Activated CD8-positive, alpha-beta memory T cell treated with anti-CD3 and anti-CD28 coated beads, Interleukin-2, amount 10 ng/mL, durations not matched to agents 7 days and 5 days (primary cell): ENCODE measurements at places on chromosomes 12 and 14.

DNA sequence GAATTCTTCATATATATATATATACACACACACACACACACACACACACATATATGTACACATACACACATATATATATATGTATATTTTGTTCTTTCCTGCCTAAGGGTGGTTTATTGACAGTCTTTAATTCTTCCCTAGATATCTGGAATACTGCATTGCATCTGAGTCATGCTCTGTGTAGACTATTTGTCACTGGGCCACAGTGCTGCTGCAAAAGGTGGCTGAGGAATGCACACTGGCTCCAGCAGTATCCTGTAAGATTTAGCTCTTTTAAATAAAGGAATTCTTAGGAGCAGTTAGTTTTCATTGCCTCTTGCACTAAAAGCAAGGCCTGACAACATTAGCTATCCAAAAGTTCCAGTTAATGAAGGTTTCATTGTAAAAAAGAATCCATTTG is 200.9 kb downstream of the APAF1 start:
- DNase-seq: no peak

DNA sequence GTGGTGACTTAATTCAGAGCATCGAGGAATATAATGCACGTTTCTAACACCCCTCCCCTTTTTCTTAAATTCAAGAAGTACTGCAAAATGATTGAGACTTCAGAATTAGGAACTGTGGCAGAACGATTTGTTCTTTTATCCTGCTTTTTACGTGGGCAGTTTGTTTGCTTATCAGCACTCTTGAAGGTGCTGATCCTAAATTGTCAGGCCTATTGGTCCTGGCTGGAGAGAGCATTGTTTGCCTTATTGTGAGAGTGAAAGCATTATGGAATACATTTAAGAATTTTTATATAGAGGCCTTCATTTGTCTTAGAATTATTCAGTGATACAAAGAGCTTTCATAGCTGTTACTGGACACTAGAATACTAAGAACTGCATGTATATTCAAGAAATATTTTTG is 59.1 kb downstream of the TMTC2 start:
- no peak for DNase-seq

GRCh38 chr12:21248679-21249078 is 86.0 kb downstream of the SLCO1A2 start:
- no peak for DNase-seq

GRCh38 chr12:121251838-121252237 is 41.9 kb downstream of the P2RX4 start:
- DNase-seq: no peak

DNA sequence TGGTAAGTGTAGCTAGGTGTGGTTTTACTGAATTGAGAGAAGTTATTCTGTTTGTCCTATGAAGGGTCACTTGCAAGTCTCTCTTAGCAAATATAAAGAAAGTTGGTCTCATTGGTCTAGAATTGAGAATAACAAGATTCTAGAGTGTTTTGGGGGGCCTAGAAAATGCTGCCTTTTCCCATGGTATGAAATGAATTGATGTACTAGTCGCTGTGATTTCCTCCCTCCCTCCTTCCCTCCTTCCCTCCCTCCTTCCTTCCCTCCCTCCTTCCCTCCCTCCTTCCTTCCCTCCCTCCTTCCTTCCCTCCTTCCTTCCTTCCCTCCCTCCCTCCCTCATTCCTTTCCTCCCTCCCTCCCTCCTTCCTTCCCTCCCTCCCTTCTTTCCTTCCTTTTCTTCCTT is 166.7 kb upstream of the RGS6 start:
- no peak for DNase-seq

- peak; percentile 38 for DNase-seq
These were observed 15.6 kb downstream of the AGAP2 start for GRCh38 chr12:57722716-57723629.

DNA sequence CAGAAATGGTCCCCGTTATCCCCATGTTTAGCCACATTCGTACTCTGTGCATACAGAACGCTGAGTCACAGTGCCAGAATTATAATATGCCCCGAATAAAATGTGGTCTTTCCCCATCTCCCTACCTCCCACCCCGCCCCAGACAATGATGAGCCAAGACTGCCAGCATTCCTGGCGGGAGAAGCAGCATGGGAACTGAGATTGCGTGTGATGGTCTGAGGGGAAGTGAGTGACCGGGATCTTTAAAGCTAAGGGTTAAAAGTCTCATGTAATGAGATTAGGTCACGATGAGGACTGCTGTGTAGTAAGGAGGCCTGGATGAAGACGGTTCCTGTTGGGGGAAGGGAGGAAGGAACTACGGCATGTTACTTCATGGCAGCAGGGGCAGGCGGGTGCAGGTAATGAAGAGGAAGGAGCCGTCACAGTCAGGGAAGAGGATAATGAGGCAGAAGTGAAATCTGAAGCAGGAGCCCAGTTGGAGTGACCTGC is 243.3 kb upstream of the FKBP4 start:
- DNase-seq: no peak

GRCh38 chr12:11067514-11067913 is 5.4 kb upstream of the TAS2R46 start:
- DNase-seq: no peak

DNA sequence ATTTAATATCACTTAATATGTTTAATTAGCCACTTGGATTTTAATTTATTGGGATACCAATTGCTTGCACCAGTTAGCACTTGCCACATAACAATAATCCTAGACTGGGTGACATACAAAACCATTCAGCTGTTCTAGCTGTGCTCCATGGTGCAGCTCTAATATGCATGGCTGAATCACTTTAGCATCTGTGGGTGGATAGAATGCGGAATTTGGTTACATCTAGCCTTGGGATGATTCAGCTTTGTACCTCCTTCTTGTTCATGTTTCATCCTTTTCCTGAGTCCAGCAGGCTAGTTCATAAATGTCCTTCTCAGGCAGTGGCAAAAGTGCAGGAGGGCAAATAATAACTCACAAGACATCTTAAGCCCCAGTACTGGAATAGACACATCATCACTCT is 1263.0 kb downstream of the LRFN5 start:
- no peak for DNase-seq

DNA sequence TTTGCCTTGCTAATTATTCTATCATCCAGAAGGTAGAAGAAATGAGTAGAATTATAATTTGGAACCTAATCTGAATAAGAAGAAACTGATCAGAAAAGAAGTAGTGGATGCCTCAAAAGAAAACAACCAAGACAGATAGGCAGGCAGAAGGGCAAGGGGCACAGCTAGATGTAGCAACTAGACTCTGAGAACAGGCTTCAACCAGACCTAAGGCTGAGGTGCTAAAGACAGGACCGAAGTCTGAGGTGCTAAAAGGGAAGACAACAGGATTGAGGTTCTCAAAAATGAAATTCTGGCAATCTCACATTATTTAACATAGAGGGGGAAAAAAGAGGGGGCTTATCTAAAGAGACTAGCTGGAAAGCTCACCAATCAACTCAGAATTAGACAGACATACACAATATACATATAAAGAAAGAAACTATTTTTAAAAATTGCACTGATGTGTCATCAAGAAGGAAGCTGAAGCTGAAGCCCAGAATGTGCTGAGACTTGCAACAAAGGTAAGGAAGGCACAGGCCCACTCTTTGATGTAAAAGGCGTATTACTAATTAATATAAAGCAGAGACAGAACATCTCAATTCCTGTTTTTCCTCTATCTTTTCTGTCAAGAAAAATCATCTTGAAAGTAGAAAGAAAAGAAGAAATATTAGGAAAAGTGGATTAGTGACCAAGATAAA is 43.8 kb upstream of the CSRNP2 start:
- DNase-seq: no peak

DNA sequence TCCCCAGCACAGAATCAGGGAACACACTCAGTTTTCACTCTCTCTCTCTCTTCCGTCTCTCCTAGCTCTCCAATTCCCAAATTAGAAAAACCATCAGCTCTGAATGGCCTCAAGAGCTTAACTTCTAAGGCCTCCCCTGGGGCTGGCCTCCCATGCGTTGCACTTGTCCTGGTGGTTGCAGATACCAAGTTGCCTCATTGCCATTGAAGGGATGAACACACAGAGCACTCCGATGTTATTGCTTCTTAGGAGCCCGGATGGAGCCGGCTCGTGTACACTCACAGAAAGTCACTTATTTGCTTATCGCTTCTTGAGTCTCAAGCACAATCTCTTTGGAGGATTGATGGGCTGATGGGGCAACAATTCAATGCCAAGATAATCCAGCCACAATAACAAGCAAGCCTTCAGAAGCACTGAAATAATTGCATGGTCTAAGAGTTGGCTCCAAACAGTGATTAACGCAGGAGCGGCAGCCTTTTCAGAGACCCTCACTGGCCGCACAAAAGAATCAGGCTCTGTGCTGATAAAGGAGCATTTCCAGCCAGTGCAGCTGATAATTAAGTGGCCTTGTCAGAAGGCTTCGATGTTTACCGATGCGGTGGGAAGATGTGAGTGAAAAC is 175.8 kb upstream of the TMEM132C start:
- DNase-seq: no peak

DNA sequence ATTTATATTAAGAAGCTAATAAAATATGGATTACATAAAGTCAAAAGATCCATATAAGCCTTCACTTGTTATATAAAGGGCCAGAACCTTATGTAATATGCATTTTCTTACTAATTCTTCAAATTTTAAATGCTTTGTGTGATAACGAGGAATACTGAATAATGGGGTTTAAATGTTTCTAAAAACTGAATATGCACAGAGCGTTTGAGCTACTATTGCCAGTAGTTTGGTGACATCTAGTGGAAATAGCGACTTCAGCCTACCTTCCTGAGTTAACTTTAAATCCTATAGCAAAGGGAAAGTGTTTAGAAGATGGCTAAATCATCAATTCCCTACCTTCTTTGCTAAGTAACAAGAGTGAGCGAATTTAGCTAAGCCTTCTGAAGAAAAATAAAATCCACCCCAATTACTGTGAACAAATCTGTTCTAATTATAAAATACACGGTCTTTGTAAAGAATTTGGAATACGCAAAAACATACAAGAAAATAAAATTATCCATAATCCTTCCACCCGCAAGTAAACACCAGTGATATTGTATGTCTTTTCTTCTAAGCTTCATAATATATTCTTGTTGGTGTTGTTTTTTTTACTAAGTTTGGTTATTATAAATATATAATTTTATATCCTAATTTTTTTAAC is 115.5 kb upstream of the G2E3 start:
- no peak for DNase-seq

DNA sequence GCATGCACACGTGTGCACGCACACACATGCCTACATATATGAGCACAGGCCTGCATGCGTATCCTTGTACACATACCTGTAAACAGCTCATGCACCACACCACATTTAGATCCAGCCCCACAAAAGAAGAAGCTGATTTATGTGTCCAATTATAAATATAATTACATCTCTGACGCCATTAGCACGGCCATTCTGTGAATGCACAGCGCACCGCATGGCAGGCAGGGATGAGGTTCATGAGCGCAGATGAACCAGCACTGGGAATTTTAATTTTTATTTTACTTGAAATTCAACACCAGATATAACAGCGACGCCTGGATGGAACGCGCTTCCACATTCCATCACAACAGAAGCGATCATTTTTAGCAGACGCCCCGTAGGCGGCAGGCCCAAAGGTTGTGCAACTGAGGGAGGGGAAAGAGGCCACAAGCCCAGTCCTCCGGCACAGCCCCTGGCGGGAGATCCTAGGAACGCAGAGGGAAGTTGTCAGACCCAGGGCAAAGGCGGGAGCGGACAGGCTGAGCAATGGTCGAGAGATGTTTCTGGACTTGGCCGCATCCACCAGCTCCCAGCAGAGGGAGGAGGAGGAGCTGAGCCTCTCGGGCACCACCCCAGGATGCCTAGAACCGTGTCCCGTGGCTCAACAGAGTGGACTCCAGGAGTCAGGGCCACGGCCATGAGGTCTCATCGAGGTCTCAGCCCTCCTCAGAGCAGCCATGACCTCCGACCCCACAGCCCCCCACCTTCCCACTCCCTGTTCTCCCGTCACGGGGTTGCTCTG is 37.9 kb upstream of the GALNT9 start:
- no peak for DNase-seq

- DNase-seq: no peak
These were observed 29.5 kb downstream of the SPPL3 start for GRCh38 chr12:120874547-120875245.

- no peak for DNase-seq
These were observed 3.8 kb downstream of the MLH3 start for GRCh38 chr14:75047506-75047905.

DNA sequence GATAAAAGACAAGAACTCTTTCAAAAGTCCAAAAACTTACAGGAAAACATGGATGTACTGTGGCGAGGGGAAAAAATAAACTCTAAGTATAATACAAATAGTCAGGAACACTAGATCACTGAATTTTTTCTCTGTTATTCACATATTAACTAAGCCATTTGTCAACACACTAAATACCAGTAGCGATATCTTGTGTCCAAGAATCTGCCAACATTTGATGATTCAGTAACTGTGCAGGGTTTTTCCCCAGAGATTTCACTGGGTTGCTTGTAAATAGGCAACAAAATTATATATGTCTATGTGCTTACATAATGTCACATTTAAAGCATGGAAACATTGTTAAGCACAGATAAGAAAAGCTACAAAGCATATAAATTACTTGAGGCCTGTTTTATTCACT is 205.9 kb downstream of the KIF21A start:
- DNase-seq: no peak

DNA sequence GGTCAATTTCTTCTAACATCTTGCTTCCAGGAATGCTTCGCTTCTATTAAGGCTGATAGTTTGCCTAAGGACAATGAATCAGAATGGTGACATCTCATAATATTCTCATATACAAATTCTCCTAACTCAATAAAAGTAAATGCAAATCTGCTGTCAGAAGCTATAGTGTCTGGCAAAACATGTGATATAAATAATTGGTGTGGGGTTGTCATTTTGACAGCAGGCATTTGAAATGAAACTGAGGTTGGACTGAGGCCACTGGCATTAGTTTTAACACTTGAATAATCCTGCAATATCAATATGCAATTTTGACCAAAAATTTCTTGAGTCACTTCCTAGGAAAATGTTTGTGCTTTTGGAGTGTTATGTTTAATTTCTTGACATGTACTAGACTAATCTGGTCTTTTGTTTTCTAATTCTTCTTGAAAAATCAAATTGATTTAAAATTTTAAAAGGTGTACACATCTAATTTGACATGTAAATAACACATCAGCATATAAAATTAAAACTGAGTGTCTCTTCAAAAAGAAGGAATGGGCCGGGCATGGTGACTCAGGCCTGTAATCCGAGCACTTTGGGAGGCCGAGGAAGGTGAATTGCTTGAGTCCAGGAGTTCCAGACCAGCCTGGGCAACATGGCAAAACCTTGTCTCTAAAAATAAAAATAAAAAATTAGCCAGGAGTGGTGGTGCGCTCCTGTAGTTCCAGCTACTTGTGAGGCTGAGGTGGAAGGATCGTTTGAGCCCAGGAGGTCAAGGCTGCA is 92.3 kb upstream of the BTG1 start:
- DNase-seq: no peak

- DNase-seq: peak; percentile 72
These were observed 1.9 kb upstream of the ITGB7 start for GRCh38 chr12:53208877-53209463.
